ENCODE measurements at places on chromosomes 3 and 15. TPM values are rescaled to one million over a fixed set of nuclear protein-coding genes. Genes with fewer than 3 reads are reported as not detected.

DNA sequence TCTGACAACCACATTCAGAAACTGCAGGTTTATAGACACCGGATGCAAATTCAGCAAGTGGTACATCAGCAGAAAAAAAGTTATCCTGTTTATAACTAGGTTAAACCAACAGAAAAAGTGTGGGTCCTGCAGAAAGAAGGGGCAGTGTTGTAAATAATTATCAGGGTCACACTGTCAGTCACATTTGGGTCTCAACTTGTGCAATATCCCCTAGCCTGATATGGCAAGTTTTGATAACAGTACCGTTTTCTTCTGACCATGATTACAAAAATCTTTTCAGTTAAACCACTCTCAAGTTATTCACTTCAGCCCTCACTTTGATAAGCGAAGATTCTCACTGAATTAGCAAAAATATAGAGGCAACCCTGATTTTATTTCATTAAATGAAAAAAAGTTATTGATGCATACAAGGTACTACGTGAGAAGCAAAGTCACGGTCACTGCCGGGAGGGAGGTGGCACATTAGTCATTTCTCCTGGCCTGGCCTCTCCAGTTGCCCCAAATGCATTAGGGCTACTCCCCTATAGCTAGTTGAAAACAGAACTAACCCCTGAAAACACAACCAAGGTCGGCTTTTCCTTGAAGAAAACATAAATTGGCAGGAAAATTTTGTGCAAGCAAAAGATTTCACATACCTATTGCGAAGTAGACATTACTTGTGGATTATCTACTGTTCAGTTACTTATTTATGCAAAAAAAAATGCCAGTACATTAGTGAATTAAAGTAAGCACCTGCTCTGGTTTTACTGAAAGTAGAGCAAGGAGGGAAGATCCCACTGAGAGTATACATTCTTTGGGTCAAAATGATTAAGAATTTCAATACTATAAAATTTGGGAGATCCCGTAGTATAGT is 28.6 kb downstream of the IL5RA start:
- no peak for DNase-seq

- no peak for DNase-seq
These were observed 33.3 kb downstream of the PCSK6 start for GRCh38 chr15:101456057-101456739.

The SLC15A2 gene
- total RNA-seq: 15.2 TPM

The GPR27 gene
- 15.7 TPM for total RNA-seq

Data from cerebellum (tissue), 4 donors.